ENCODE measurements at places on chromosomes 1 and 21.

- DNase-seq, result no peak
These were observed 31.3 kb downstream of the WNT4 start for GRCh38 chr1:22111620-22112019.

GRCh38 chr21:43925609-43926008 is 60.6 kb downstream of the AGPAT3 start:
- no peak for DNase-seq

DNA sequence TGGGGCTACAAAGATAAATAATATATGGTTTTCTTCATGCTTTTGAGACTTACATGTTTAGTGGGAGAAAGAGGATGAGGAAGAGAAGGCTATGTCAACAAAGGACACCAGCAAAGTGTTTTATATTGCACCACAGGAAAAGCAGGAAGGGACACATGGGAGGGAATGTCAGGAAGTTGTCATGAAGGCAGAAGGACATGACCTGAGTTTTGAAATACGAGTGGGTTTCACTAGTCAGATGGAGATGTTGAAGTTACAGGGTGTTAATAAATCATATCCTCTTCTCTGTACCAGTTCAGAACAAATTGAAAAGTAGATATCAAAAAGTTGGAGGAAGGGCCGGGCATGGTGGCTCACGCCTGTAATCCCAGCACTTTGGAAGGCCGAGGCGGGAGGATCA is 18.2 kb upstream of the AGO1 start:
- no peak for DNase-seq

- no peak for DNase-seq
These were observed 238.2 kb downstream of the NFIA start for GRCh38 chr1:61320575-61320974.

DNA sequence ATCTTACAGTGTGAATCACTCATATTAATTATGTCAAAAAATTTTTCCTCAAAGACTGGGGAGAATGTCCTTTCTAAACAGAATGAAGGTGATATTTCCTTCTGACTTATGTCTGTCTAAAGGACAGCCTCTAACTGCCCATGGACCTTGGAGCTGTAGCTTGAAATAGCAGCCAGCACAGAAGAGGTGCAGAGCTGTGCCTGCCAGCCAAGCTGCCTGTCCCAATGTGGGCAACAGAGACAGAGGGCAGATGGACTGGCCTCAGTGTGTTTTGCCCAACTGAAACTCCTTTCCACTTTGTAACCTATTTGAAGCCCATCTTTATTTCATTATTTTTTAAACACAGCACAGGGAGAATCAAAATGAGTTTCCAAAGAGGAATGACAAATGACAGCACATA is 97.6 kb upstream of the DYNLT5 start:
- no peak for DNase-seq

GRCh38 chr1:96721053-96721415 is 550 bp upstream of the PTBP2 start:
- DNase-seq, result no peak
